ENCODE measurements at places on chromosomes 6 and 20.
A peak's percentile ranks its signal among the peaks of the same experiment; 100 is the strongest.

GRCh38 chr20:63635431-63636141 lies 8.7 kb upstream of the GMEB2 start:
- peak; percentile 59 for DNase-seq

- DNase-seq = no peak
Observed at GRCh38 chr20:15346657-15347280, 1009.4 kb upstream of the FLRT3 start.

- no peak for DNase-seq
Observed at GRCh38 chr6:161161889-161162624, 111.8 kb downstream of the AGPAT4 start.

DNA sequence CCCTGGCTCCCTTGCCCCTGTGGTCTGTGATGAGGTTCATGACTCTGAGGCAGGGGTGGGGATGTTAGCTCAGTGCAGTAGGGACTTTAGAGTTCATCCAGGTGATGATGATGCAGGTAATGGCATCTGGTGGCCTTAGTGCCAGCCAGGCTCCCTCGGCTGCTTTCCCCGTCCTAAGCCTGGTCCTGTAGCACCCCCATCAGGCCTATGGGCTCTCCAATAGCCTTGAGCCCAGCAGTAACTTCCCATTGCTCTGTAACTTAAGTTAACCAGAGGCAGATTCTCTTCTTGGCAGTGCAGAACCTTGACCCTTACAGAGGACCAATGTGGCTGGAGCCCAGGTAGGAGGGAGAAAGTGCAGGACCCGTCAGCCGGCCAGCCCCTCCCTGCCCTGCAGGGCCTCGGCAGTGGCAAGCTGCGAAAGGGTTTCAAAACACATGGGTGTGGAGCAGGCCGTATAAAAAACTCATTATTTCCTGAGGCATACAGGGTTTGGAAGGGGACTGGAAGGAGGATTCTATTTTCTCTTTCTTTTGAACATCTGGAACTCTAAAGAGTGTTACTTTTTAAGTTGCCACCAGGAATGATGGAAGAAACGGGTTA lies 406.9 kb downstream of the CDH26 start:
- no peak for DNase-seq

- no peak for DNase-seq
Observed at GRCh38 chr20:63106765-63107448, 100.1 kb upstream of the BHLHE23 start.

- no peak for DNase-seq
Observed at GRCh38 chr20:63752411-63753101, 13.0 kb downstream of the SLC2A4RG start.

GRCh38 chr6:6856538-6857523 lies 250.9 kb upstream of the RREB1 start:
- DNase-seq = peak; percentile 79

GRCh38 chr6:167479901-167480648 lies 155.2 kb downstream of the TTLL2 start:
- no peak for DNase-seq

DNA sequence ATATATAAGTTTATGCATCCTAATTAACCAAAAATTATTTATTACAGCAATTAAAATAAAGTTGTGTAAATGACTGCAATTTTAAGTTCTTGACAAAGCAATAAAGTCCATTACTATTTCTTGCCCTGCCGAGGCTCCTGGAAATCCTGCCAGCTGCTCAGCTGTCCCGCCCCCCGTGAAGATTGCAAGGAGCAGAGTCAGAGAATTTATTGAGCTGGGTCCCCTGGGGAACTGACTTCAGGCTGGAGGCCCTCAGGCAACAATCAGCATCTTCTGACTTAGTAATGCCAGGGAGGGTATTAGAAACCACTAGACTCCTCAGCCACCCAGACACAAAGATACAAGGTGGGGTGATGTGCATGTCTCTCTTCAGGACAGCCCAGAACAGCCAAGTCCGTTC lies 92.3 kb downstream of the EDN3 start:
- DNase-seq = no peak

- no peak for DNase-seq
Observed at GRCh38 chr20:31716818-31717477, 5.7 kb downstream of the BCL2L1 start.

- no peak for DNase-seq
Observed at GRCh38 chr6:582370-582769, 74.5 kb downstream of the HUS1B start.

- DNase-seq = peak; percentile 44
Observed at GRCh38 chr6:1749041-1749440, 139.3 kb downstream of the FOXC1 start.

- no peak for DNase-seq
Observed at GRCh38 chr6:73004861-73005260, 220.4 kb downstream of the KHDC1L start.

DNA sequence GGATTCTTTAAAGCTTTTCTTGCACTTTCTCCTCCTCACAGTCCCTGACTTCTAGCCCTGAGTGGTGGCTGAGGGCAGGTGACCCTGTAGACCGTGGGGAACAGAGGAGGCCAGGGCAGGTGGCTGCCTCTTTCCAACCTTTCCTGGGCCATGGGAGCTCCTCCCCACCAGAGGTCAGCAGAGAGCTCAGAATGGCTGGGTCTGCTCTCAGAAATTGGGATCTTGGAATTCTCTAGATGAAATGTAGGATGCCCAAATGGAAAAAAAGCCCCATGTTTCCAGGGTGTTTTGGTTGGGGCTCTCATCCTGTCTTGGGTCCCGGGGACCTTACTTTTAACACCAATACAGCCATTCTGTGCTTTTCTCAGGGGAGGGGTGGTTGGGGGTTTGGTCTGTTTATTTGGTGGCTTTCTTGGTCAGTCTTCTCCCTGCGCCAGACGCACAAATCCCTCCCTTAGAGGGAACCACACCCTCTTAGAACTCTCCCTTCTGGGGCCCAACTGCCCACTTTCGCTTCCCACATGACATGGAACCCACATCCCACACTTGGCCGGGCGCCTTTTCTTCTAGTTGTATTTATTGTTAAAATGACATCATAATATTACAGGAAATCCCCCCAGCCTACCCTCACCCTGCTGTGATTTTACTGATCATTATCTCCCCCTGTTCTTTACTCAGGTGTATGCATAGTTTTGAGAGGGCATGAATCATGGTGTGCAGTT lies 17.9 kb downstream of the GNAS start:
- DNase-seq = peak; percentile 75

DNA sequence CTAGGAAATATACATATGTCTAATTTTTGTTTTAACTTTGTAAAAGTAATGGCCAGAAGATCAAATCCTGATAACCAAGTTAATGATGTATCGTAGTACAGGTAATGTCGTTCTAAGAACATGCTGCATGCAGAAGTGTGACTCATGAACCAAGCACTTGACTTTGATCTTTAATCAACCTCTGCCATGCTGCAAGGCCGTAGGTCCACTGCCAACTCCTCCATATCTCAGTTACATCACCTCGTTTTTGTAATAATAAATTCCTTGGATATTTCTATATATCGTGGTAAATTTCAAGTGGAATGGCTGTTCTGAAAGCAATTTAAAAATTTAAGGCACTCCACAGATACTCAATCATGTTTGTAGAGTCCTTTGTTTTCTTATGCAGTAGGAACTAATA lies 771.7 kb downstream of the EPHA7 start:
- no peak for DNase-seq

GRCh38 chr20:8128291-8129060 lies 3.6 kb upstream of the PLCB1 start:
- no peak for DNase-seq

- peak; percentile 81 for DNase-seq
Observed at GRCh38 chr20:38143646-38144554, 21.2 kb downstream of the TGM2 start.

DNA sequence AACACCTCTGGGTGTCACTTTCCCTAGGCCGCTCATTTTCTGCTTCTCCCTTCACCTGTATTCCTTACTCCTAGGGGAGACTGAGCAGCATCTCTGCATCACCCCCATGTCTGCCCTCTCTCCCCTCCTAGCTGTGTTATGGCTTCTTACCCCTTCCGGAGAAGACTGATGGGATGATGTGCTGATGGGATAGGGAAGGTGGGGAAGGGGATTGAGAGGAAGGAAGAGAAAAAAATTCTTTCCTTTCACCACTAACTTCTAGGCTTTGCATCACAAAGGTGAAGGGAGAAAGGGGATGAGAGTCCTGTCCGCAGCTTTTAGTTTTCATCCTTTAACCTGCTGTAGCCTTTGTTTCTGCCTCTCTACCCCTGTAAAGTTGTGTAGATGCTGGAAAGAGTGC lies 26.7 kb downstream of the AKAP7 start:
- DNase-seq = no peak

GRCh38 chr6:154367839-154368695 lies 11.5 kb upstream of the IPCEF1 start:
- no peak for DNase-seq

- DNase-seq = no peak
Observed at GRCh38 chr6:143092768-143093167, 32.1 kb downstream of the AIG1 start.

DNA sequence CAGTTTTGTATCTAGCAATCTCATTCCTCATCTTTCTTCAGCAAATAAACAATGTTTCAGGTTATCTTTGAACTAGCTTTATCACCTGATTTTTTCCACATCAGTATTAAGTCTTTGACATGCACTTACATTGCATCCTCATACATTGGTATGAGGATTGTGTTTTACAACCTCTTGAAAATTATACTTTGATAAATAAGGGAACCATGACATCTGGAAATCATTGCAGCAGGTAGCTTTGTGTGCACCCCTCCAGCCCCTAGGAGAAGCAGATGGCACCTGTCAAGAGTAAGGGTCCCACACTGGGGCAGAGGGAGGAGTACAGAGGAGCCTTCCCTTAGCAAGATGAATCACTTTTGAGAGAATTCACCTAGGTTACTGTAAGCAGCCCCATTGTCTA lies 13.7 kb upstream of the RNASET2 start:
- DNase-seq = no peak

- DNase-seq = no peak
Observed at GRCh38 chr6:4756247-4756646, 20.0 kb upstream of the CDYL start.

- no peak for DNase-seq
Observed at GRCh38 chr6:101351173-101351572, 42.3 kb upstream of the GRIK2 start.

GRCh38 chr20:44495802-44496481 lies 20.3 kb downstream of the TTPAL start:
- DNase-seq = no peak

DNA sequence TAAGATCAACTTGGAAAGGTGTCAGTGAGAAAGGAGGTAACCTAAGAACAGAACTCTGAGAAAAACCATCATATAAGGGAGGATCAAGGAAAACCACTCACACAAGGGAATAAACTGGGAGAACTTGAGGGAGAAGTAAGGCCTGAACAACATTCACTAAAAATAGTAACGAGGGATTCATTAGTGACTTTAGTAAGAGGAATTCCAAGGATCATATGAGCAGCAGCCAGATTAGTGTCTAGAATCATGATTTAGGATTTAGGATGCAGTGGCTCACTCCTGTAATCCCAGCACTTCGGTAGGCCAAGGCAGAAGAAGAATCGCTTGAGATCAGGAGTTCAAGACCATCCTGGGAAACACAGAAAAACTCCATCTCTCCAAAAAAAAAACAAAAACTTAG lies 376.5 kb upstream of the MARCKS start:
- DNase-seq = no peak

- no peak for DNase-seq
Observed at GRCh38 chr6:36847152-36847551, 7.9 kb upstream of the CPNE5 start.

DNA sequence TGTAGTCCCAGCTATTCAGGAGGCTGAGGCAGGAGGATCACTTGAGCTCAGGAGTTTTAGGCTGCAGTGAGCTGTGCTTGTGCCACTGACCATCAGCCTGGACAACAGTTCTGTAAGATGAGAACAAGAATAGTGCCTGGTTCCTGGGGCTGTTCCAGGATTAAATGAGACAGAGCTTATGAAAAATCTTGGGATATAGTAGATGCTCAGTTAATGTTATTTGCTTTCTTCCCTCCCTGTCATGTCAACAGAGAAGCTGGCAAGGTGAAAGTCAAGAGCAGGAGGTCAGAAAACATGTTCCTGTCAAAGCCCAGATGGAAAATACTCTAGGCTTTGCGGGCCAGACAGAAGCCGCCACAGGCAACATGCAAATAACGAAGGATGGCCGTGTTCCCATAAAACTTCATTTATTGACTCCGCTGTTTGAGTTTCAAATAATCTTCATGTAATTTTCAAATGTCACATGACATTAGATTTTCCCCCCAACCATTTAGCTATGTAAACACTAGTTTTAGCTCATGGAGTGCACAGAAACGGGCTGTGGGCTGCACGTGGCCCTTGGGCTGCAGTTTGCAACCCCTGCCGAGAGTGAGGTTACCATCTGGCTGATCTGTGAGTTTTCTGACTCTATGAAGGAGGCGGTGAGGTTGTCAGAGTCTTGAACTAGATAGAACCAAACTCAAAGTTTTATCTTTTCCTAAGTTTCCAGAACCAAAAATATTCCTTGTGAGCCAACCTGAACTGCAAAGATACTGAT lies 63.4 kb upstream of the PMEPA1 start:
- DNase-seq = no peak

GRCh38 chr6:1601158-1602048 lies 8.3 kb upstream of the FOXC1 start:
- no peak for DNase-seq

GRCh38 chr20:47041396-47041899 lies 146.8 kb downstream of the EYA2 start:
- no peak for DNase-seq

DNA sequence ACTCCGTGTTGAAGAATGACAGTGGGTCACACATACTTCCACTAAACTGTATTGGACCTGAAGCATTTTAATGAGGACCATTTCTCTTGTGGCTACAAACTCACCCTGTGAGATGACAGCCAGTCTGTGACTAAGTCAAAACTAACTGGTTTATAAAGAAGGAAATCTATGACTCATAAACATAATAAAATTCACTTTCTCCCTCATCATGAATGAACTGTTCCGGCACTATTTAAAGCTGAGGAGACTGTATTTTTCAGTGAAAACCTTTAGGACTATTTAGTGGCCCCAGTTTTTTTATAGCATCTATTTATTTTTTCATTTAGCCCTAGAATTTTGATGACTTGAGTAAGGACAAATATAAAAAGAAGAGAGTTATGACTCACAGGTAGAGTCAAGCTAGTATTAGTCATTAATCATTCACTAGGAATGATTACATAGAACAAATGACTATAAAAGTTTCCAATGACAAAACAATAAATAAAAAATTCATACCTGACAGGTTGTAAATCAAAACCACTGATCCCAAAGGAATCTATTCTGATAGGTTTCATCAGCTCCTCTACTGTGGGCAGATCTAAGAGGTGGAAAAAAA lies 34.2 kb downstream of the CEP162 start:
- DNase-seq = no peak

GRCh38 chr6:130466748-130467061 lies 100.9 kb downstream of the TMEM200A start:
- DNase-seq = no peak

- peak; percentile 61 for DNase-seq
Observed at GRCh38 chr6:110814102-110815014, 911 bp downstream of the CDK19 start.

- no peak for DNase-seq
Observed at GRCh38 chr20:16392346-16392745, 180.9 kb downstream of the KIF16B start.

Measured in transverse colon (tissue), 4 donors.